ENCODE measurements at places on chromosomes 1 and 21. TPM values are rescaled to one million over a fixed set of nuclear protein-coding genes. Genes with fewer than 3 reads are reported as not detected.
A peak's percentile ranks its signal among the peaks of the same experiment; 100 is the strongest.

Gene FAM229A
- 14.0 TPM for total RNA-seq

Gene ZNF695
- total RNA-seq: 1.7 TPM

Gene ACOT11
- 1.5 TPM for total RNA-seq

Gene DNASE2B
- total RNA-seq: not detected

Gene ARHGAP30
- 192 TPM for total RNA-seq

Gene S100A7
- total RNA-seq: not detected

Gene GSTM3
- 13.3 TPM for total RNA-seq

Gene GJB3
- total RNA-seq: not detected

Gene ZNF697
- 0.26 TPM for total RNA-seq

Gene TEX50
- not detected for total RNA-seq

Gene TFAP2E
- total RNA-seq: 1.9 TPM

DNA sequence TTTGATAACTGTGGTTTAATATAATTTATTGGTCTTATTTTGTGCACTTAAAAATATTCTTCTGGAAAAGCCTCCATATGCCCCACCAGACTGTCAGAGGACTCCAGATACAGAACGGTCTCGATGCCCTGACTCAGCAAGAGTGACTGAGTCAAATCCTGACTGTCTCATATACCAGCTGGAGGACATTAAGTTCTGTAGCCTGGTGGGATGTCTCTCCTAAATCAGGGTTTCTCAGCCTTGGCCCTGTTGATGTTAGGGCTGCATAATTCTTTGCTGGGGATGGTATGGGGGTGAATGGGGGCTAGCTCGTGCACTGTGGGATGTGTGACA, 67.7 kb upstream of the TLR5 start:
- no peak for DNase-seq

DNA sequence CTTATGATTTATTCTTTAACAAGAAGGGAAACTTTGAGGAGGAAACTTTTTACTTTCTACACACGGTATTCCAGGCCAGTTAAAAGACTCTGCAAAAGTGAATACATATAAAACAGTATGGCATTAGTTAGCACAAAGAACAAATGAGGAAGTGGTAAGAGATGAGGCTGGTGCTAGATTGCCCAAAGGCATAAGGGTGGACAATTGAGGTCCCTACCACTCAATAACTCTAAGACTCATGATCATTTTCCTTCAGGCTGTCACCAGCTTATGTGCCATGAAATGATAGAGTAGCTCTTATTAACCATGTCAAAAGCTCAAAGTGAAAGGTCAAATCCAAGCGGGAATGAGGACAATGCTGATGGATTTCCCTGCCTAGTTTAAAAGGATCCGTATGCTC, 124.5 kb downstream of the TBX15 start:
- no peak for DNase-seq

- no peak for DNase-seq
These were observed 533.7 kb upstream of the DAB1 start for GRCh38 chr1:57957576-57957975.

DNA sequence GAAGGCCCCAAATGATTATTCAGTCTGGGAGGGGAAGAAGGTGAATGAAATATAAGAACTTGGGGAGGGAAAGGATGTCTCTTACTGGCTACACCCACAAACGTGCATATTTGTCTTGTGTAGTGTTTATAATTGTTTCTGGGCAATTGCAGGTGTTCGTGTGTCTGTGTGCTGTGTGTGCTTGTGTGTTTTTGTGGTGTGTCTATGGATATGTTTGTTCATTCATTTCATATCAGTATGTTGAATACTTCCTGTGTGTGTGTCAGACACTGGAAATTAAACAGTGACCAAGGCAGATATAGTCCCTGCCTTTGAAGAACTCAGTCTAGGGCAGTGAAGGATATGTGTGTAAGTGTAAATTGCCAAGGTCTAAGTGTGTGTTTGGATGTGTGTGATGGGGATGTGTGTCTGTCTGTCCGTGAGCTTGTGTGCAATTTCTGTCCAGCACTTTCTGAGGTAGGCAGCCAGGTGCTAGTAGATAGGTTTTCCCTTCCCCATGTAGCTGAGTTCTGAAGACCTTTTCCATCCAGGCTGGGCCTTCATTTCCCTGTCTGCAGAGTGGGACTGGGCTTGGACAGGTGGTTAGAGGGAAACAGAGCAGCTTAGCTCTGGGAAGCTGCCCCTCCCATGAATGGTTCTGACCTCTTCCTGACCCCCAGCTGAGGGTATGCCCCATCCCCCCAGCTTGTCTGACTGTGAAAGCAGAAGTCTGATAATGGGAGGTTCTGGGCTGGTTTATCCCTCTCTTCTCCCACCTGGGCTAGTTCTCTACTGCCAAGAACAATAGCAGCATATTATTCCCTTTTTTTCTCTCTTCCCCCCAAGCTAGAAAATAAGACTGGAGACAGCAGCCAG, 3.8 kb downstream of the AGO1 start:
- no peak for DNase-seq

GRCh38 chr1:66013371-66013770, 220.7 kb downstream of the PDE4B start:
- no peak for DNase-seq

DNA sequence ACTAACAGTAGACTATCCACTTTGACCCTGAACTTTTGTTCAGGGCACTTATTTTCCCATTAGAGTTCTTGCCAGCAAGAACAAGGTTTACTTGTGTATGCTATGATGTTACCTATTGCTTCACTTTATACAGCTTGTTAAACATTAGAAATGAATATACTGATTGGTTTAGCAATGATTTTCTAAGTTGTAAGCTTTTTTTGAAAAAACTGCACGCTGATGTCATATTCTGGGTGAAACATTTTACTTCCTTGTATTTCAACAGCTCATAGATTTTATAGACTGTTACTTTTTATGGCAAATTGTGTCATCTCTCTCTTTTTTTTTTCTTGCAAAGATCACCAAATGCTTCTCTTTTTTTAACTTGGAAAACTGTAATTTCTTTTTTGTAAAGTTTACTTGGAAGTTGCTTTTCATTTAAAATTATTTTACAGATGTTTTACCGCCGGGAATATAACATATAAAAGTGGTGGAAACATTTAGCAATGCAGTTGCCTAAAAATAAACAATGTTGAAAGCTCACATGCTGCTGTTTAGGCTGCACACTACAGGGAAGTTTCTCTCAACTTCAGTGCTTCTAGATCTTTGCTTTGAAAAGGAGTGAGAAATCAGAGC, 215.3 kb upstream of the NFIA start:
- no peak for DNase-seq

DNA sequence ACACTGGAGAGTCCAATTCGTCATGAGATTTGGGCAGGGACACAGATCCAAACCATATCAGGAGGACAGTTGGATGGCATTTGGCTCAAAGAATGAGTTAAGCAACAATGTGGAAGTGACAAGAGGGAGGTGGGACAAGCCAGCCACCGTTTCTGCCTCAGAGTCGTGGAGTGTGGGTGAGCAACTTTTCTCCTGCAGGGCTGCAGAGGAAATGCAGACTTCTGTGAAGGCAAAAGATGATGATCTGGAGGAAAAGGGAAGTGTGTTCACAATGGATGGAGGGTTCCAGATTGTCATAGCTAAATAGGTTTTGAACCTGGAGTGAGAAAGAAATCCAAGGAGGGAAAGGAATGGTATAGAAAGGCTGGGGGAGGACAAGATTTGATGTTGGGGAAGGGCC, 16.4 kb upstream of the KANK4 start:
- DNase-seq: no peak

DNA sequence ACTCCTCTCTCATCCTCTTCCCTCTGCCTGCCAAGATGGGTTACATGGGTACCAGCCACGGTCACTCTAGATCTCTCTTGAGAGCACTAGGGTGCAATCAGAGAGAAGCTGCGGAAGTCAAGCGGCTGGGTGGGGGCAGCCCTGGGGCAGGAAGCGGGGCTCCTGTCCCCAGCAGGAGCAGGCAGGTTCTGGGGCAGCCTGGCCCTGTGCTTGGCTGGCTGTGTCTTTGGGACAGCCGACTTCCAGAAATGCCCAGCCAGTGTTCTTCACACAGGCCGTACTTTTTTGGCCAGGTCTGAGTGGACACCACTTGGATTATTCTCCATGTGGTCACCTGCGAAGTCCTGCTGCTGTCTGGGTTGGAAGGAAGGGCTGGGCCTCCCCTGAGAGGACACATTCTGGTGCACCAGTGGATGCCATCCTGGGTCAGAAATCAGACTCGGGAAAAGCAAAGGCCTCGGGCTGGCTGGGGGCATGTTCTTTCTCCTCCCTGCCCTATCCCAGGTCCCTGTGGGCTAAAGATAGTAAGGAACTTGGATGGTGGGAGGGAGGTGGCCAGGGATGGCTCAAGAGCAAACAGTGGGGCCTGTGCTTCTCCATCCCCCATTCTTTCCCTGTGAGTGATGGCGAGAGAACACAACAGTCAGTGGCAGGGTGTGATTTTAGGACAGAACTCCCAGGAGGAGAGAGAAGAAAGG, 93.7 kb downstream of the ITPKB start:
- DNase-seq: no peak

- DNase-seq: no peak
These were observed 107.5 kb downstream of the CSMD2 start for GRCh38 chr1:34057347-34058130.

- DNase-seq: no peak
These were observed 3.9 kb upstream of the NRAS start for GRCh38 chr1:114720492-114720891.

GRCh38 chr1:29691499-29691898, 455.2 kb downstream of the PTPRU start:
- DNase-seq: no peak

DNA sequence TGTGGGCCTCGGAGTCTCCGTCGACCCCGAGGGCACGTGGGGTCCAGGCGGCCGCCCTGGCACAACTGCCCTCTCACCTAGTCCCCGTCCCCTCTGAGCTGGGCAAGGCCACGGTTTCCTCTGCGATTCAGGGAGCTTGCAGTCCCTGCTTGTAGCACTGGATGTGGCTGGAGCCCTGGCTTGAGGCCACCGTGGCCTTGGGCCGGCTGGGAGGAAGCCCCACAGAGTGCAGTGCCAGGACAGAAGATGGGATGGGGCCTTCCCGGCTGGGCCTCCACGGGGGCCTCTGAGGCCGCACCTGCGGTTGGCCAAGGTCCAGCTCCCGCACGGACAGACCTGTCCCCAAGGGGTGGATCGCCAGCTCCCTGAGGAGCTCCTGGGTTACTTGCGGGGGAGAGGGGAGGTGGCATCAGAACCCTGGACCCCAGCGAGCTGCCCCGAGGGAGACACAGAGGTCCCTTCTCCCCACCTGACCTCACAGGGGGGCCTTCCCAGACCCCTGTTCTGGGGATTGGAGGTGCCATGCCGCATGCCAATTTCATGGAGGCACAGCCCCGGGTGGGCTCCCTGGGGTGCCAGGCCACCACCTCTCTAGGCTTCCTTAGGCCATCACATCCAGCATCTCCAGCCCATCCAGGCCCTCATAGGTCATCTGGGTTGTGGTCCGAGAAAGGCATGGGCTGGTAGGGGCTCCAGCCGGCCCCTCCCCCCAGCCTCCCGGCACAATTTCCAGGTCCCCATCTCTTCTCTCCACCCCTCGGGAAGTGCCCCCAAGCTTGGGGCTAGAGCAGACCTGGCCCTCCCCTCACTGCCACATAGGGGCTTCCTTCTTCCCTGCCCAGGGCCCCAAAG, 80.8 kb downstream of the MORN1 start:
- no peak for DNase-seq

GRCh38 chr1:203480084-203480483, 4.5 kb downstream of the PRELP start:
- DNase-seq: no peak

DNA sequence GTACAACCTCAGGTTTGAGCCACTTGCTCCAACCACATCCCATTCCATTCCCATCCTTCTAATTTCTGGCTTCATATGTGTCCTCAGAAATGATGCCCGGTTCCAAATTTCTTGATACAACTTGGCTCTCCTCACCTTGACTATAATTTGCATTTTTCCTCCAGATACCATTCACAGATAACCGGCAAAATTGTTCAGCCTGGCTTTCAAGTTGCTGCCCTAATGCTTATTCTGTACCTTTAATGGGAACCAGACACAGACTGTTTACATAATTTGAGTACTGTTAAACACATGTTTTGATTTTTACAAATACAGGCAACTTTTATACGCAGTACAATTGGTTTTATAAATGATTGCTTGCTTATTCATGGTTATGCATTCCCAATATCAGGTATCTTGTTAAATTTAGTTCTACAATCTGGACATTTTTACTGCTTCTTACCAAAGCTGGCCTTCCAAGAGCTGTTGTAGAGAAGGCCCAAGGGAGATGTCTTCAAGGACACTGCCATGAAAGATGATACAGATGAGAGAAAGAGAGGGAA, 649.5 kb upstream of the CAMK1G start:
- DNase-seq: no peak

GRCh38 chr1:211579440-211580302, 710 bp upstream of the SLC30A1 start:
- DNase-seq: no peak

GRCh38 chr1:50023292-50024159, at the start of gene AGBL4:
TSS of gene AGBL4 (minus strand) at chr1:50023954.
- DNase-seq: peak; percentile 8

DNA sequence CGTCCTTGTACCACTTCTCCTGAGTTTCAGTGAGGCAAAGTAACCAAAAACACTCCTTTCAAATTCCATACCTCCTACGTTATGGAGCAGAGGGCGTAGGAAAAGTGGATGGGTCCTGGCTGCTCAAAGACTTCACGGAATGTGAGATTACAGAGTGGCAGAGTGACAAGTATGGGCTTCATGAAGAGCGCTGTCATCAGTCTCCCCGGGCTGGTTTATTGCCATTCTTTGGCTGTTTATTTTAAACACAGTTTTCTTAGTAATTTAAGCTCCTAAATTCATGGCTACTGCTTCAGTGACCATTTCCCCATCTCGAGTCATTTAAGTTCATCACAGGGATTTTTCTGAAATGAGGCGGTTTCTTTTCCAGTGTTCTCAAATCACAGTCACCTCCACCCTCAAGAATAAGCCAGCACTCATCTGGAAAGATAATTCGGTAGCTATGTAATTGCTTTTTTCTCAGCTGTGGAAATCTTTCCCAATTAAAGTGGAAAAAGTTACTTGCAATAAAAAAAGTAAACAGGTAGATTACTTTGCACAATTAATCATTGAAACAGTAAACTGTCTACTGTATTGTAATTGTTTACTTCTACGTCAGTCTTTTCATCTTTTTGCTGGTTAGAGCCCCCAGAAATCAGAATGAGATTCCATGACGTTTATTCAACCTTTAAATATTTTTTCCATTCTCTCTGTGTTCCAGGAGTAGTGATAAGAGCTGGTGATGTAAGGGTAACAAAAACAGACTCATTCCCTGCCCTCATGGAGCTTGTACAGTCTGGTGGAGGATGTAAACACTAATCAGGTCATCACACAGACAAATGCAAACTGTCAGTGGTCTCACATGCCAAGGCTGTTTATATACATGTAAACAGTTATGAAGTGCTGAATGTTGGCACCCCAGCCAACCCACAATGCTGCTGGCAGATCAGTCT, 3.0 kb upstream of the SMYD2 start:
- DNase-seq: no peak

GRCh38 chr1:13976485-13976884, 276.5 kb downstream of the PRDM2 start:
- DNase-seq: no peak

- peak; percentile 30 for DNase-seq
These were observed 739 bp downstream of the SMG5 start for GRCh38 chr1:156281693-156282478.

- no peak for DNase-seq
These were observed 80.3 kb downstream of the GLIS1 start for GRCh38 chr1:53658489-53659230.

- DNase-seq: no peak
These were observed 653.9 kb upstream of the CAMK1G start for GRCh38 chr1:208929575-208929974.
